ENCODE measurements at places on chromosomes 1 and 21. TPM values are rescaled to one million over a fixed set of nuclear protein-coding genes. Genes with fewer than 3 reads are reported as not detected.

CD101 gene
- total RNA-seq: 0.26 TPM

AMY2A gene
- not detected for total RNA-seq

KIAA1614 gene
- total RNA-seq: 14.1 TPM

EPHA10 gene
- total RNA-seq: not detected

SMPDL3B gene
- not detected for total RNA-seq
